ENCODE measurements at places on chromosomes 2 and 18.

DNA sequence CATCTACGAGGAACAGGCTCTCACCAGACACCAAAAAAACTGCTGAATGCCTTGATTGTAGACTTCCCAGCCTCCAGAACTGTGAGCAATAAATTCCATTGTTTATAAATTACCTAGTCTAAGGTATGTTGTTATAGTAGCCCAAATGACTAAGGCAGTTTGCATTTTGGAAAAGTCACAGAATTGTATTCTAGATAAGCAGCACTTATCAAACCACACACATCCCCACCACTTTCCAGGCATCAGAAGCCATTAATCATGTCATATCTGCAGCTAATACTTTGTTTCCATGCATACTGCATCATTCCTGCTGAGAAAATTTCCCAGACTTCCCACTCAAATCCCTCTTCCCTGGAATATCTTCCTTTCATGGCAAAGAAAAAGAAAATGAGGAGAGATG, 187.2 kb downstream of the INO80D start:
- DNase-seq: no peak

GRCh38 chr2:162030363-162031190, 43.4 kb downstream of the DPP4 start:
- DNase-seq: no peak

- DNase-seq: no peak
These were observed 148.9 kb upstream of the SLC39A10 start for GRCh38 chr2:195508139-195508455.

DNA sequence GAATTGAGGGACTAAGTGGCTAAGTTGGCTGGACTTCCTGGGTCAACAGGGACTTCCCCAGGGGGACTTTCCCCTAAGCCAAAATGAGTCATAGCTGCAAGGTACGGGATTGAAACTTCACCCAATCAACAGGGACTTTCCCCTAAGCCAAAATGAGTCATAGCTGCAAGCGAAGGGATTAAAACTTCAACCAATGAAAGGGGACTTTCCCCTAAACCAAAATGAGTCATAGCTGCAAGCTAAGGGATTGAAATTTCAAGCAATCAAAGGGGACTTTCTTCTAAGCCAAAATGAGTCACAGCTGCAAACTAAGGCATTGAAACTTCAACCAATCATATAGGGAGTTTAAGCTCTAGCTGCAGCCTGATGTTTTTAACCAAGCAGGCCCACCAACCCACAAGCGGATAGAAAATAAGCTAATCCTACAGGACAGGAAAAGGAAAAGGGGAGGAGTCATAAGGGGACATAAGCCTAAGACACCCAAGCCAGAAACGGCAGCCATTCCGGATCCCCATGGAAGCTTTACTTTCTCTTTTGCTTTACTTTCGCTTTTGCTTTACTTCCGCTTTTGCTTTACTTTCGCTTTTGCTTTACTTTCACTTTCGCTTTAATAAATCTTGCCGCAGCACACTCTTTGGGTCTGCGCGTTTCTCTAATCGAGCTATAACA, 1375.4 kb upstream of the CELF4 start:
- no peak for DNase-seq

DNA sequence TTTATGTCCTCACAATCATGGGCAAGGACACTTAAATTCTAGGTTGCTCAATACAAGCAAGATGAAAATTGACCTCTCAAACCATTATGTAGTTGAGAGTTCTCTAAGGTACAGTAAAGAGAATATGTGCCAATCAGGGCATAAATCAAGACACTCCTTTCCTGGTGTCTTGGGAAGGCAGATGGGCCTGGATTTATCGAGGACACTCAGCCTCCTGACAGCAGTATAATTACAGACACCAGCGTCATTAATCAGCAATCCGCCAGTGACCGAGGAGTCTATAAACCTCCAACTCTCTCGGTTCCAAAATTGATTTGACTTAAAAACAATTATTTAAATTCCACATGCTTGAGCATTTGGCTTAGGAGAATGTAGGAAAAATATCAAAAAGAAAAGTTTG, 75.7 kb upstream of the DAPL1 start:
- no peak for DNase-seq

- DNase-seq: no peak
These were observed 15.4 kb upstream of the MLPH start for GRCh38 chr2:237471438-237472186.

DNA sequence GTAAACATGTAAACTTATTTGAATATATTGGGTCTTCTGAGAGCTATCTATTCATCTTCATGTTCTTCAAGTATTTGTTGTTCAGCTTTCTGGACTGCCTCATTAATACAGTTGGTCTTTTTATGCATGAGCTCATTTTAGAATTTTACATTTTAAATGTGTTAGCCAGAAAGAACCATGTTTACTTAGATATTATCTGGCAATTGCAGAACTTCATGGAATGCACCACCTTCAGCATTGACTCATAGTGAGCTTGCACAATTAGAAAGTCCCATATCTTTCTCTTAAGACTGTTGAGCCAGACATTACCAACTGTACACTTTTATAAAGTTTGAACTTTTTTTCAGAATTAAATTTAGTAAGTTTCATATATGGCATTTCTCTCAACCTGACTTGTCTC, 536.7 kb downstream of the RIT2 start:
- no peak for DNase-seq

GRCh38 chr2:144548532-144549191, 28.7 kb upstream of the ZEB2 start:
- DNase-seq: no peak

DNA sequence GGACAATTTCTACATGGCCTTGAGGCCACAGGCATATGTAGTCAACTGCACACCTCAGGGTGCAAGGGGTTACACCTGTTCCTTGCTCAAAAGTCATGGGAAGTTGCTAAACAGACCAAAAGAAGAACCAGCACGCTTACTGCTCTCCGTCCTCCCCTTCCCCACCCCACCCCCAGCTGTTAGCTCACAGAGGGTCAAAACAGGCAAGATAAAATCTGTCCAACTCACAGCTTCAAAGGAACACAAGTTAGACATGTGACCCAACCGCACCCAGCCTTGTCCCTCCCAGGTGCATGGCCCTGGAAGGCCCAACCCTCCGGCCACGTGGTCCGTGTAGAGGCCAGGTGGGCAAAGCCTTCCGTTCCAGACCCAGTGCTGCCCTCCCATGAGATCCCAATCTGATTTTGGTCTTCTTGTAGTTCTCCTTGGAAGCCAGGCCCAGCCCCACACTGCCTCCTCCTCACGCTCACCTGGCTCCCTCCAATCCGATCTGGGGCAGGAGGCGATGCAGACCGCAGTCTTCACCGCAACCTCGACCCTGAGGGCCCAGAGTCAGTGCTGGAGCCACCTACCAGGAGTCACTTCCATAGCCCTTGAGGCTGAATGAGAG, 14.5 kb upstream of the ASPRV1 start:
- DNase-seq: no peak

Measured in progenitor cell of endocrine pancreas (in vitro differentiated cells).